Lung microvascular endothelial cell (primary cell): ENCODE measurements at places on chromosomes 7 and 10. TPM values are rescaled to one million over a fixed set of nuclear protein-coding genes. Genes with fewer than 3 reads are reported as not detected.

The AEBP1 gene
- 9.2 and 19.8 TPM in 2 replicates for total RNA-seq

The IDI2 gene
- not detected in 2 replicates for total RNA-seq

The HIBADH gene
- total RNA-seq = 19.2 and 20.5 TPM in 2 replicates

The TMEM236 gene
- 0.65 and 0.79 TPM in 2 replicates for total RNA-seq

The HOXA13 gene
- total RNA-seq = not detected in 2 replicates

The INSIG1 gene
- 42.1 and 66.5 TPM in 2 replicates for total RNA-seq

The MET gene
- total RNA-seq = 28.0 and 49.3 TPM in 2 replicates

The ZNF775 gene
- 4.6 and 5.4 TPM in 2 replicates for total RNA-seq

The THSD7A gene
- total RNA-seq = 16.1 and 17.4 TPM in 2 replicates
